ENCODE measurements at places on chromosomes 3 and 15. TPM values are rescaled to one million over a fixed set of nuclear protein-coding genes. Genes with fewer than 3 reads are reported as not detected.
A peak's percentile ranks its signal among the peaks of the same experiment; 100 is the strongest.

DNA sequence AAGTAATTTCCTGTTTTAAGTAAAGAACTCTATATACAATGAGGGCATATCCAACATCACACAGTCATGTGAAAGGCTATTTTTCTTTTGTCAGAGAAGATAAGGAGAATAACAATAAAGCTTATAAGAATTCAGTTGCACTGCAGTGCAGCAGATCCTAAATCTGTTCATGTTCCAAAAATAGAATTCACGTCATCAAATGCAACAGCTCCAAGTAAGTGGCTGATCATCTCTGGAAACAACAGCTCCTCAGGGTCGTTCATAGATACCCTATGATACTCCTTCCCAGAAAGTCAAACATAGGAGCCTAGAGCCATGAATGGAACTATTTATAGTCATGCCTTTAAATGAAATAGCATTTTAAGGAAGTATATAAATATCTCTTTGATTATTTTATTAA is 100.2 kb downstream of the FMN1 start:
- DNase-seq: no peak

Gene GOLGA6B
- total RNA-seq: not detected

GRCh38 chr3:11363715-11364114 is 91.5 kb downstream of the ATG7 start:
- no peak for DNase-seq

DNA sequence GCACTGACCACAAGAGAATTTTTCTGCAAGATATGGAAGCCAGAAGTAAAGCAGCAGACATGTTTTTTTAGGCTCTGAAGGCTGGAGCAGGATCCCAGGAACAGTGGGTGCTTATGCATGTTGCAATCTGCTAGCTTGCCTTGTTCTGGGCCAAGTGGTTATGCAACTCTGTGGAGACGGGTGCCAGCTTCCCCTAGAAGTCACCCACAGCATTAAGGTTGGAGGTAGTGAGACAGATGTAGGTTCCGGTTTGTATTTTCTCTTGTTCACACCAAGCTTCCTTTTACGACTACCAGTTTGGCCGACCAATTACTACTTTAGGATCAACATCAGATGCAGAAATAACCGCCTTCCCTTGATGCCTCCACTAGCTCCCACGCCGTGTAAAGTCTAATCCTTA is 11.1 kb downstream of the DPH3 start:
- DNase-seq: peak; percentile 22

- no peak for DNase-seq
Observed at GRCh38 chr15:79513940-79514339, 81.8 kb downstream of the MINAR1 start.

Measured in G401 (cell line).